LHCN-M2 (cell line): ENCODE measurements at places on chromosomes 3 and 15. TPM values are rescaled to one million over a fixed set of nuclear protein-coding genes. Genes with fewer than 3 reads are reported as not detected.

The ROPN1B gene
- total RNA-seq = not detected in 2 replicates

DNA sequence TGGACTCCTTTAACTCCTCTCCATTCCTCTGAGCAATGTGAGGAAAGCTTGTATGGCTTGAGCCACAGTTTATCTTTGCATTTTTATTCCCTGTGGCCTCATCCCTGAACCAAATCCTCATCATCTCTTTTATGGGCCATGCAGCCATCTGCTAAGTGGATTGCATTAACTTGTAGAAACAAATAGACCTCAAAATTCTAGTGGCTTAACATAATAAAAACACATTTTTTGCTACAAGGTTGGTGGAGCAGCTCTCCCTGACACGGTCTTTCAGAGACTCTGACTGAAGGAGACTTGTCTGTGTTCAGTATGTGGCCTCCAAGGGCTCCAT is 135.3 kb downstream of the RPL22L1 start:
- DNase-seq = no peak

- no peak for DNase-seq
These were observed 49.1 kb upstream of the DGKG start for GRCh38 chr3:186411089-186411488.

GRCh38 chr15:93566762-93567161 is 477.8 kb upstream of the RGMA start:
- no peak for DNase-seq

- DNase-seq = peak; percentile 81
These were observed 26.9 kb downstream of the BMF start for GRCh38 chr15:40081691-40082194.

- DNase-seq = no peak
These were observed 192.8 kb upstream of the ST8SIA2 start for GRCh38 chr15:92200891-92201290.

DNA sequence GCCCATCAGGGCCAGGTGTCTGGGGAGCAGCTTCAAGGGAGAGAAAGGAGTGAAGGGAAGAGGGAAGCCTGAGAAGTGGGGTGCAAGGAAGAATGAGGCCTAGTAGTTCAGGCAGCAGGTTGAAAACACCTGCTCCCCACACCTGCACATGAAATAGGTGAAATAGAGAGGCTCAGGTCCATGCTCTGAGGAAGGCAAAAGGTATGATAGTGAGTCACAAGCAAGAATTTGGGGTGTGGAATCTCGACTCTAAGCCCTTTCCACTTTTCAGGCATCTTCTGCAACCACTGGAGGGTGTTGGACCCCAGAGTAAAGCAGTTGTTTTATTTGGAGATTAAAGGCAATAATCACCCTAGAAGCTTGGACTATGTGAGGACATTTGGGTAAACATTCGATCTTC is 157.5 kb downstream of the CTNNB1 start:
- no peak for DNase-seq
